ENCODE measurements at places on chromosomes 3 and 15.

DNA sequence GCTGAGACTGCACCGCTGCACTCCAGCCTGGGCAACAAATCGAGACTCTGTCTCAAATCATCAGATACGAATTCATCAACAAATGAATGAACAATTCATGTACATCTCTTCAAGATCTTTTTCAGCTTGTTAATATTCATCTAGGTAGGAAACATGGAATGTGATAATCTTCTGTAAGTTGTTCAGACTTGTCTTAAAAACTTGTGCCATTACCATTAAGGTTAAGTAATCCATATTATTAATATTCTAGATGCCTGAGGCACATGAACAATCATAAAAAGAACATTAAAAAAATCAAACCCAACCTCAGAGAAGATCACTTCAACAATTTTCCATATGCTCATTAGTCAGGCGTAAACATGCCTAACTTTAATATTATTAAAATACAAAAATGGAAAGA, 36.2 kb downstream of the CHSY1 start:
- no peak for DNase-seq

DNA sequence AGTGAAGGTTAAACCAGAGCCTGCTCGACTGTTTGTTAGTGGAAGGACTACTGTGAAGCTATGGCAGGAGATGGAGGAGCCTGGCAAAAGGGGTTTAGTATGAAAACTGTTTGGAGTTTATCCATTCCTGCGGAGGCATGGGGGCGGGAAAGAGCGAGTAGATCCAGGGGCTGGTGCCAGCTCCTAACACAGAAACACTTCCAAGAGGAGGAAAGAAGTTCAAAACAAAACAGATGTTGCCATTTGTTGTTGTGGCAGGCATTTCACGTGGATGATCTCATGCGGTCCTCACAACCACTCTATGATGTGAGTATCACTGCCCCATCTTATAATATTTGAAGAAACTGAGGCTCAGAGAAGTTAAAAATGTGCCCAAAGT, 30.7 kb upstream of the KY start:
- no peak for DNase-seq

DNA sequence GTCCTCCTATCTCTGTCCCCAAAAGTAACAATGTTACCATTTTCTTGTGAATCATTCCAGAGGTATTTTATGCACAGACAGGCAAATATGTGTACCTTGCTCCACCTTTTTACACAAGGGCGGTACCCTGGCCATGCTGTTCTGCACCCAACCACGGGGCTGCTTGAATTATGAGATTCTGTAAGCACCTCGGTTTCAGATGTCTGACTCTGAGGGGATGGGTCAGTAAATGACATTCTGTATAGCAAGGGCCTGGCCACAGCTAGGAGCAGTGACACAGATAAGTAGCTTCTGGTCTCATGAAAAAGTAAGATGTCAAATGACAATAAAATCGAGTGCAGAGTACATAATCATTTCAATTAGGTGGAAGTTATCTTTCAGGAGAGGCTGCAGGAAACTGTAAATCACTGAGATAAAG, 30.4 kb upstream of the FLNB start:
- no peak for DNase-seq

DNA sequence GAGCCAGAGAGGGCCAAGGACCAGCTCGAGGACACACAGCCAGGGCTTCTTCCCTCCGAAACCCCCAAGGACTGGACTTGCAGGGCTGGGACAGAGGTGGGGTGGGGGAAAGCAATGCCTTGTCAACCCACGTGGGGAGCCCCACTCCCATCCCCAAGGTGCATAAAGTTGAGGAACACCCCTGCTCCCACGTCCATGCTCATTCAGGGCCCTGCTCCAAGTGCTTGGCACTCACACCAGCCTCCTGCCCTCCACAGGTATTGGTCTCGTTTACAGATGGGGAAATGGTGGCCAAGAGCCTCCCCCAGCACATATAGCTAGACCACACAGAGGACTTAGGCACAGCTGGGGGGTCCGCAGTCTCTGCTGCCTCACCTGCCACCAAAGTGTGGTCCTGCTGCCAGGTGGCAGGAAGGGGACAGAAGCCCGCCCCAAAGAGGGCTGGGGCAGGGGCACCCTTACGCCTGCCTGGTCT, 50.5 kb upstream of the CSPG4 start:
- no peak for DNase-seq

GRCh38 chr3:127788451-127788909, 33.8 kb downstream of the MGLL start:
- DNase-seq = no peak

- DNase-seq = no peak
These were observed 23.4 kb upstream of the MAP4 start for GRCh38 chr3:48039487-48040190.

Measured in nucleus accumbens (tissue), 56 donors.